ENCODE measurements at places on chromosomes 13 and 19.

- DNase-seq, result no peak
Observed at GRCh38 chr19:55336101-55336500, 3.6 kb upstream of the KMT5C start.

DNA sequence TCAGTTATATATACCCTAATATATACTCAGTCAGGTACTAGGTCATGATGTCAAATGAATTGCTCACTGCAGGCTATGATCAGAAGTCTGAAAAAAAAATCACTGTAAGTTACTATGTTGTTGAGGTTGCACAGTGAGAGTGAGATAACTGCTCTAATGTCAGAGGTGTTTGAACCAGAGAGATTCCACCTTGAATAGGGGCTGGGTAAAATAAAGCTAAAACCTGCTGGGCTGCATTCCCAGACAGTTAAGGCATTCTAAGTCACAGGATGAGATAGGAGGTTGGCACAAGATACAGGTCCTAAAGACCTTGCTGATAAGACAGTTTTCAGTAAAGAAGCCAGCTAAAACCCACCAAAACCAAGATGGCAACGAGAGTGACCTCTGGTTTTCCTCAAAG lies 10.2 kb downstream of the EPSTI1 start:
- DNase-seq, result no peak

DNA sequence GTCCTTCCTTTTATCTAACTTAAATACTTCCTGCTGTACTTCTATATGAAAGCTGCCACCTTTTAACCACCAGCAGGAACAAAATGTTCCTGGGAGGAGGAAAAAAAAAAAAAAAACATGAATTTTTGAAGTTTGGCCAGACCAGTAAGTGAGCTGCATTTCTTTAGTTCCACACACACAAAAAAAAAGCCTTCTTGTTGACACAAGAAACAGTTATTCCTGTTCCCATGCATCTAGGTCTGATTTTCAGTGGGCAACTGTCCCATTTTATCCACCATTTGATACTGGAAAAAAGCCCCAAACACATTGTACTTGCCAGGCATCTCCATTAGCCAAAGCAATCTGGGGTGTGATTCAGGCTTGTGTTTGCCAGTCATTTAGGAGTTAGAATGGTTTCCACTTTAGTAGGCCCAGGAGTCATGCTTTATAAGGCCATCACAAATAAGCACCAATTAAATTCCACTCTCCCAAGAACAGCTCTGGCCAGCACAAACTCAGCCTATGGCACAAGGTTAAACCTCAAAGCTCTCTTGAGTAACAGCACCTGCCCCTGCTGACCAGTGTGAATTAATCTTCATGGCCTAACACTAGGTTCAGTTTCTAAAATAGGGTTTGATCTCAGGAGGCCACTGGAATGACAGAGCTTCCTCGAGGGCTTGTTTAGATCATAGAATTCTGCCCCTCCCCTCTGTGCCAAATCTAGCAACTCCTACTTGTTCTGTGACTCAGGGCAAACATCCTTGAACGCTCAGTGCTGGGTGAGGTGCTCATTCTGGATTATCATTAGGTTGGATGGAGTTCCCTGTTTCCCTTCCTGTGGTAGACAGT lies 67.1 kb downstream of the NUFIP1 start:
- no peak for DNase-seq

GRCh38 chr13:73018336-73018735 lies 40.5 kb upstream of the KLF5 start:
- DNase-seq, result no peak

GRCh38 chr13:41751734-41752445 lies 209.0 kb downstream of the VWA8 start:
- DNase-seq, result no peak

DNA sequence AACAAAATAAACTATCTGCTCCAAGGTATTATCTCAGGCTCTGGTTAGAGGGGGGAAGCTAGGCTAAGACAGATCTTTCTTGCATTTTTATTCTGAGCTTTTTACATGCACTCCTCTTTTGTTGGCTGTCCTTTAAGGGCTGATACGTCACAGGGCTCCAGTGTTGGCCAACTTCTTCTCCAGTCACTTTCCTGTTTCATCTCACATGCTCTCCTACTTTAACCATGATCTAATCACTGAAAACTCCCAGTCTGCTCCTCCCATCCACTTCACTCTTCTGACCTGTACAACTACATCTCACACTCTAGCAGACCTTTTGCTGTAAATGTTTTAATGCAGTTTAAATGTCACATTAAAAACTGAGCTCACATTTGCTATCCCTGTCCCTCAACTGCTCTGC lies 510.0 kb upstream of the KLF12 start:
- no peak for DNase-seq

DNA sequence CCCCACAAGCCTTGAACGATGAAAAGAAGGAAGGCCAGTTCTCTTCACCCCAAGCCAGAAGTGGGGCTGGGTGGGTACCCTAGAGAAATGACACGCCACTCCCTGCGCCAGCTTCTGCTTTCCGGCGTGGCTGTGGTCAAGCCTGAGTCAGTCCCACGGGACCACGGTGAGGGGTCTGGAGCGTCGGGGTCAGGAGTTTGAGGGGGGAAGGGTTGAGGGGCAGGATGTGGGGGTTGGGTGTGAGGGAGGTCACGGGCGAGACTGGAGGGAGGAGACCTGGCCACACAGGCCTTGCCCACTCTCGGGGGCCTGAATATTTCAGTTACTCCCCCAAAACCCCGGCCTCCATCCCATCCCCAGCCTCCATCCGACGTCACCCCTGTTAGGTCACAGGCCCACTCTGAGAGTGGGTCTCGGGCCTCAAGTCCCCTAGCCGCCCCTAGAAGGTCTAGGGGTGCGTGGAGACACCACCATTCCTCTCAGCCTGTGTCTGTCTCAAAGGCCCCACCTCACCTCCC lies 500 bp upstream of the IFI30 start:
- no peak for DNase-seq

DNA sequence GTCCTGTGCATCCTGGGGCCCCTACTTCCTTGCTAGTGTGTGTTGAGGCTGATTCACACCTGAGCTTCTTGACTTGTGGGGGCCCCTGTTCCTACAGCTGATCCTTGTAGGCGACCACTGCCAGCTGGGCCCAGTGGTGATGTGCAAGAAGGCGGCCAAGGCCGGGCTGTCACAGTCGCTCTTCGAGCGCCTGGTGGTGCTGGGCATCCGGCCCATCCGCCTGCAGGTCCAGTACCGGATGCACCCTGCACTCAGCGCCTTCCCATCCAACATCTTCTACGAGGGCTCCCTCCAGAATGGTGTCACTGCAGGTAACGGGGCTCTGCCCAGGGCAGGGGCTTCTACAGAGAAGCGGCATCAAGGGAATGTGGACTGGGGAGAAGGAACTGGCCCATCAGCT lies 25.5 kb downstream of the UPF1 start:
- no peak for DNase-seq

GRCh38 chr19:17328517-17329365 lies 5.9 kb downstream of the ANO8 start:
- DNase-seq, result no peak

GRCh38 chr13:35664747-35665146 lies 188.3 kb upstream of the MAB21L1 start:
- no peak for DNase-seq

GRCh38 chr13:93326234-93326811 lies 99.7 kb downstream of the GPC6 start:
- no peak for DNase-seq

DNA sequence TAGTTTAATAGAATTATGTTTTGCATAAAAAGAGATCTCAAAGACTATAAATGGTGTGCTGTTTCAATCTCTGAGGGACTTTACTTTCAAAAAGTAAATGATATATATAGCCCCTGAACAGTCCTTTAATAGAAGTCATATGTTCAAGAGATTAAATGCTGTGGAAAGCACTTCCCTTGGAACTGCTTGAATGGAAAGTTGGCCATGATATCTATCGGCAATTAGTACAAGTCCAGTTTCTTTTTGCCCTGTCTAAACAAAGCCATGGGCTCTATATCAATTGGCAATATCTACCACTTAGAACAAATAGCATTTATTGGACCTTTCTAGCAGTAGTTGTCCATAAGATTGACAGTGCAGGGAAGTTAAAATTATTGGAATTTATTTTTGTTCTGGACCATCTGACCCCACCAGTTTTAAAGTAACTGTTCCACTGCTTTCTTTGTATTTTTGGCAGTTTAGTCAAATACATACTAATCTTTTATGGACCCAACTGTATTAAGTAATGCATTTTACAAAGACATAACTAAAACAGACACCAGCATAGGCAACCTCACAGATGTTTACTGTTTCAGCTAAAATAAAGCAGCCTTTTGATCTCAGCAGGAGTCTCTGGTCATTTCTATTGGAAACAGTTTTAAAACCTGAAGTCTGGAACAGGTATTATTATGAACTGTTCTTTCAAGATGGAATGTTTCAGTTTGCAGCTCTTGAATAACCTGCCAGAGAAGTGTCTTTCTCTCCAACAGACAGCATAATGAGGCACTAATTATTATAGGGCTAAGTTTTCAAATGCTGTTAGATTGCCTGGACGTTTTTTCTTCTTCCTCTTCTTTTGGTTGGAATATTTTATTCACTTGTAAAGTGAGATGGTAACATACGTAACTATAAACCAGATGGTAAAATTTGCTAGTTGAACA lies 282.6 kb downstream of the DCLK1 start:
- DNase-seq, result no peak

GRCh38 chr13:31638577-31638976 lies 100.7 kb upstream of the RXFP2 start:
- DNase-seq, result peak; percentile 53

GRCh38 chr13:106494936-106495335 lies 40.5 kb downstream of the EFNB2 start:
- no peak for DNase-seq

GRCh38 chr13:102177431-102177830 lies 224.4 kb downstream of the FGF14 start:
- no peak for DNase-seq

DNA sequence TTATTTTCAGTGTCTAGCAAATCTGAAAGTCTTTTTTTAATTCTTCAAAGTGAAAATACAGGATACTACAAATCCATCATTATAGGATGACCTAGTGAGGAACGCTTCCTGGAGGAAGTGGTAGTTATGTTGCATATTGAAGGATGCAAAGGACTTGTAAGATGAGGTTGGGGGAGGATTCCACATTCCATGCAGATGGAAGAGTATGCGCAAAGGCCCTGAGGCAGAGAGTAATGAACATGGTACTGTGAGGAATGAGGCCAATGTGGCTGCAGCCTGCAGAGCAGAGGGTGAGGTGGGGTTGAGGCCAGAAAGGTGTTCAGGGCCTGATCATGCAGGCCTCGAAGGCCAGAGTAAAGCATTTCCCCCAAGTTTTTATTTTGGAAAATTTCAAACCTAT lies 202.8 kb downstream of the MTUS2 start:
- DNase-seq, result no peak

GRCh38 chr13:75010941-75011340 lies 471.0 kb downstream of the TBC1D4 start:
- DNase-seq, result no peak

- DNase-seq, result no peak
Observed at GRCh38 chr13:99930925-99931324, 40.6 kb downstream of the ZIC5 start.

DNA sequence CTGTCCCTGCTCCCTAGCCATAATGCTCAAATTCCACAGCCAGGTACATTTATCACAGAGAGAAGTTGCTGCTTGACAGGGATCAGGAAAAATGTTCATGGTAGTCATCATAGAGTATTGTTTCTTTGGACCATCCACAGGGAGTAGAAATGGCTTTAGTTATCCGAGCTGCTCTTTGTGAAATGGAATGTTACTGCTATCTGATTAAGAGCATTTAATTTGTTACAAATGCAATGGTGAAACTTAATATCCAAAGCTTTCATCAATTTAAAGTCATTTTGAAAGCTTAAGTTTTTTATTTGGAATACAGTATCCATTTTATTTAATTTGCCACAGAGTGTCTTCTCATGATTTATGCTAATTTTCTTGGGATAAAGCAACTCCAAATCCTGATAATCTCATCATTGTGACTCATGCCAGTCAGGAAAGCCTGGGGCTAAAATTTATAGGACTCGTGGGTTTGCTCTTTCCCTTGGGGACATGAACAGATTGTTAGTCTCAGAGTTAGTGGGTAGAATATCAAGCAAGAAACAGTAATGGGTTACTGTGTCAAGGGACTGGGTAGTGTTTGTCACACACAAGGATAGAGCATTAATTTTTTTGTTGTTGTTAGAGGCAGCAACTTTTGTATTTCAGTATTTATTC lies 59.8 kb downstream of the SCEL start:
- no peak for DNase-seq

DNA sequence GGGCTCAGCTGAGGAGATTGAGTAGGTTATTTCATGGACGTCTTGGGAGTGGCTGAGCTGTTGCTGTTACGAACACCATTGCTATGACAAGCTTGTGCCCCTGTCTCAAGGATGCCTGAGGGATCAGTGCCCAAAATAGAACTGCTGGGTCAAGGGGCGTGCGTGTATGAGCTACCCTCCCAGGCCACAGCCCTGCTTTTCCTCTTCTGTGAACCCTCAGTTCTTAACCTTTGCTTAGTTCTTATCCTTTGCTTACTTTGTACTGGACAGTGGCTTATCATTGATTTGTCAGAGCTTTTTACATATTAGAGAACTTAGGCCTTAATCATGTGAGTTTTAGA lies 9.0 kb downstream of the ARHGAP45 start:
- DNase-seq, result no peak
